ENCODE measurements at places on chromosomes 7 and 10.

DNA sequence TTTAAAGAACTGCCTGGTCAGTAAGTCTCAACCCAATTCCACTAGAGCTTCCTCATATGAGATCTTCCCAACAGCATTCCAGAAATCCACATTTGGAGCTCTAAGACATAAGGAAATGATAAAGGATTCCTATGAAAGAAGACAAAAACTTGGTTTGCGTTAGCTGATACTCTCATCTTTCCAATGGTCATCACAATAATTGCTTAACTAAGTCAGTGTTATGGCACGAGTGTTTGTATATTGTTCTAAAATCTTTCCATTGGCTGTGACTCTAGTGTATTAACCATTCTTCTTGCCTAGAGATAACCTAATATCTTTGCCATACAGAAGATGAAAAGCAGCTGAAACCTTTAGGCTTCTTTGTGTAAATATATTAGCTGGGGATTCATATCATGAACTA is 289.0 kb downstream of the SNX13 start:
- no peak for DNase-seq

DNA sequence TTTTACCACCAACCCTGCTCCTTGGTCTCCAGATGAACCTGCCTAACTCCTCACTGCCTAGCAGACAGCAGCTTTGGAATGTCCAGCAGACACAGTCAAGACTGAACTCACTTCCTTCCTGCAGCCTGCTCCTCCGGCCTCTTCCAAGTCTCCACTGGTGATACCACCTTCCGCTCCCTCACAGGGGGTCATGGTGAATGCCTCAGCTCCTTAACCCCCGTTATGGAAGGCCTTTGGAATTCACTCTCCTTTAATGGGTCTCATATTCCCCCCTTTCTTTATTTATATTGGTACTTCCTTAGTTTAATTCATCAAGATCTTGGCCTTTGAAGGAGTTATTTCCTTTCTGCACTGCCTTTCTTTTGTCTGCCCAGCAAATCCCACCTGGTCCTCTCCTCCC is 44.9 kb upstream of the ZNF32 start:
- no peak for DNase-seq

GRCh38 chr10:60934215-60935175 is 9.5 kb downstream of the RHOBTB1 start:
- no peak for DNase-seq

DNA sequence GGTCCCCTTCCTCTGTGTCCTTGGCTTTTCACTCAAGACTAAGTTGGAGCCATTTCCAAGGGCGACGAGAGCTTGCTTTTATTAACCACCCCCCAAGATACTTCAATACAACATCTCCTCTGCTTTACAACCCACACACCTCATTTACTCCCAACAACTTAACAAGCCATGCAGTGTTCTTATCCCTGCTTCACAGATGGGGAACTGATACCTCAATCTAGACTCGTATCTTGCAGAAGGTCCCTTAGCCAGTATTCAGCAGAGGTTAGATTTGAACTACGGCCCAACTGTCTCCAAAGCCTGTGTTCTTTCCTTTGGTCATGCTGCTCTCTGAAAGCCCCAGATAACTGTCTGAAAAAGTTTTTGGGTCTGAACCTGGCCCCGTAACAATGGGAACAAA is 444.8 kb downstream of the GRID1 start:
- DNase-seq, result no peak

GRCh38 chr7:158375034-158375433 is 212.6 kb downstream of the PTPRN2 start:
- no peak for DNase-seq

DNA sequence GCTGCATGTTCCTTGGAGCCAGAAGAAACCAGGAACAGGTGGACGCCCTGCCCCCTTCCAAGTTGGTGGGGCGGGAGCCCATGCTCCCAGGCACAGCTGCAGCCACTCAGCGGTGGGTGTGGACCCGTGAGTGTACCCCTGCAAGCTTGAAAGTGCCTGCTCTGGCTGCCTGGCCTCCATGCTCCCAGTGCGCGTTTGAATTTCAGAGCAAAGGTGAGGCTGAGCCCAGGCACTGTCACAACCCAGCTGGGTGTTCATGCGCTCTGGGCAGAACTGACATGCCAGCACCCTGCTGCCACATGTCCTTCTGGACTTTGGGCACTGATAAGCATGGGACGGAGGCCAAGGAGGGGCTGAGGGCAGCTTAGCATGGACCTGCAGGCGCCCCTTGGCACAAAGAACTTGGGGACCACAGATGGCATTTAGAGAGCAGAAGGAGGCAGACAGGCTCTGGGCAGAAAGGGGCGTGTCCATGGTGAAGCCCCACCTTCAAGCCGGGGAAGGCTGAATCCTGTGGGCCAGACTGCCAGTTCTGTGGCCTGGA is 402.0 kb upstream of the NRG3 start:
- no peak for DNase-seq

GRCh38 chr7:155872678-155873369 is 60.6 kb upstream of the SHH start:
- DNase-seq, result no peak

Data from brain pericyte (primary cell).